Cortex of kidney (tissue), 1 donor: ENCODE measurements at places on chromosomes 16 and 17.

DNA sequence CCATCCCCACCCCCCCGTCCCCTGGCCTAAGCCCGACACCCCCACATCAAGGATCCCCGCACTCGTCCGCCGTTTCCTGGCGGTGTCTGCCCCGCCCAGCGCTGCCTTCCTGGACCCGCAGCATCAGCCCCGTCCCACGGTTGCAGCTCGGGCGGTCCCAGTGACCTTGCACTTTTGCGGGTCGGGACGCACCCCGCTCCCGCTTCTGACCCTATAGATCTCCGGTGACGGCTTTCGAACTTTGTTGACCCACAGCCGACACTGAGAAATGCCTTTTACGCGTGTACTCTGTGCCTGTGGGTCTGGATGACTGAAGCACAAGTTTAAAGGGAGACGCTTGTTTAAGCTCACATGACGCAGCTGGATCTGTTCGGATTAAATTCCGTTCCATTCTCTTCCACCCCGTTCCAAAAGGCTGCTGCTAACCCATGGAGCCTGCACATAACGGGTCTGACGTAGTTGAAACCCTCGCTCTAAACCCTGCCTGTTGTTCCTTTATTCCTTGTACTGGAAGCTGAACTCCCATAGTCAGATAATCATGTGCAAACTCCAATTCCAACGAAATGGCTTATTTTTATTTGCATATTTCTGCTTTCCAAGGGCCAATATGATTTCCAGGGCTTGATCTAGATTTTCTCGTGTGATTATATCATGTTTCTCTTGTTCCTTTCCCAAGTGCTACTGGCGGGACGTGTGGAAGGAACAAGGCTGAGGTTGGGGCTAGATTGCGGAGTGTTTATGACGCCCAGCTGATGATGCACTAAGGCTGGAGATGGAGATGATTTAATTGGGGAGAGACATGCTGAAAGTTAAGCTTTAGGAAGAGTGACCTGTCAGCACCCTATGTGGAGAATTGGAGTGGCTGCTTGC is 834 bp downstream of the FLYWCH1 start:
- DNase-seq, result no peak

- DNase-seq, result no peak
These were observed 231.0 kb downstream of the C16orf78 start for GRCh38 chr16:49604602-49605001.

DNA sequence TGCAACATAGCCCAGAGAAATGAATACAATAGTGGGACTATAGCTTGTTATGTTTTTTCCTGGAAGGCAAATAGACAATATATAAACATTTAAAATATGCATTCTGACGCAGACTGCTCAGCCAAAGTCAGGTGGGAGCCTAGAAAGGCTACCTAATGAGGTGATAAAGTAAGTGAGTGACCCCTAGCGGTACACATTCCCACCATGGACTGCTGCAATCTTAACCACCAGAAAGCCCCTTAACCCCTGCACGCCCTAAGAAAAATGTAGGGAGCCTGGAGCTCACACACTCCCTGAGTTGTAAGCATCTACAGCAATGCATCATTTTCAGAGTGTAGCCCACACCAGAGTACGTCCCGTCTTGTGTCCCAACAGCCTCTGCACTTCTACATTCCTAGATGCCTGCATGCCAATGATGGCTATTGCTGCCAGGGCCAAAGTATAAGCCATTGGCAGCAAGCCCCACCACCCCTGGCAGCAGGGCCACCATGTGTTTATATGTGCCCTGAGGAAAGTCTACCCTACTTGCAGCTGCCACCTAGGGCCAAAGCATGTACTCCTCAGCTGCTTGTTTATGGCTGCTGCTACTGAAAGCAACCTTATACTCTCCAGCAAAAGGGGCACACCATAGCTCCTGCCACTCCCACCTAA is 127.6 kb downstream of the KIF2B start:
- no peak for DNase-seq

- no peak for DNase-seq
These were observed 52.4 kb upstream of the ETV4 start for GRCh38 chr17:43598357-43599045.

- DNase-seq, result no peak
These were observed 75.3 kb downstream of the KSR1 start for GRCh38 chr17:27531469-27531961.

DNA sequence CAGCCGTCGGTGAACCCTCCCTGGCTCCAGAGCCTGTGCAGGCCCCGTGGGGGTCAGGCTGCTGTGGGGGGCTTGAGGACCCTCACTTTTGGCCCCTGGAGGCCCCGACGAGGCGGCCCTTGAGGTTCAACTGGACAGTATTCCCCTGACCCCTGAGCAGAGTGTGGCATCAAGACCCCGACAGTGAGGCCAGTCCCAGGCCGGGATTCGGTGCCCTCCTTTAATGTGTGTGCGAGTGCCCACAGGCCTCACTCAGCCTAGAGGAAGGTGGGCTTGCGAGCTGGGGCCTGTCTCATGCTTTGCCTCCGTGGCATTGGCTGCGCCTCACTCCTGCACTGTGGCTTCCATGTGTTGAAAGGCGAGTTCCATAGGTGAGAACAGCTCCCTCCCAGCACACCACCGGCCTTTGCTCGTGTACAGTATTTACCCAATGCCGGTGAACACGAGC is 94.5 kb downstream of the METRNL start:
- DNase-seq, result no peak

DNA sequence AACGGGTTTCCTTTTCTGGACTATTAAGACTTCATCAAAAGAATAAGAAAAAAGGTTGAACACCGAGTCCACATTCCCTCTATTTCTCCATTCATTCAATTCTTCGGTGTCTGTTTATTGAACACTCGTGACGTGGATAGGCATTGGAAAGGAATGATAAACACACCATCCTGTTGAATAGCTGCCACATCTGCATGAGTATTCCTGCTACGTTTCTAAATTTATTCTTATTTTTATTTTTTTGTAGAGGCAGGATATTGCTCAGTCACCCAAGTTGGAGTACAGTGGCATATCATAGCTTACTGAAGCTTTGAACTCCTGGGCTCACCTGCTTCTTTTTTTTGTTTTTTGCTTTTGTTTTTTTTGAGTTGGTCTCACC is 80.8 kb upstream of the CIBAR2 start:
- no peak for DNase-seq

DNA sequence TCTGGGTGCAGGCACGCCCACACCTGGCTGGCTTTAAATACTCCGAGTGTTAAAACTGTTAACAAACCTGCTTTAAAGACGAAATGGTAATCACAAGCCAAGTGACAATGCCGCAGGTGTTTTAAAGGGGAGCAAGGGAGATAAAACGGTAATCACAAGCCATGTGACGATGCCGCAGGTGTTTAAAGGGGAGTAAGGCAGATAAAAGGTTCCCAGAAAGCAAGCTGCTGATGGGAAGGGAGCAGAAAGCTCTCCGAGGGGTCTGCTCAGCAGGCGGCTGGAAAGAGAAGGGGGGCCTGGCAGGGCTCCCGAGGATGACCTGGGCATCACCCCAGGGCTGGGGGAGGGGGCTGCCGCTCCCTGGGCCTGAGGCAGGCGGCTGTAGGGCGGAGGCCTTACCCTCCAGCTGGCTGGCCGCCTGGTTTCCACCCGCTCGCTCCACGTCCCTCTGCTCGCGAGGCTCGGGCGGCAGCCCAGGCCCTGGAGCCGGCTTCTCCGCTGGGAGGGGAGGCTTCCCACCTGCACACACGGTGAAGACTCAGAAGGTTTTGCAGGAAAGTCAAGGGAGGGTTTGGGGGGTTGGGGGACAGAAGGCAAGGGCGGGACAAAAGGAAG is 12.1 kb downstream of the NDUFAF8 start:
- DNase-seq, result no peak

- no peak for DNase-seq
These were observed 118.1 kb downstream of the GSG1L start for GRCh38 chr16:27945233-27945973.

DNA sequence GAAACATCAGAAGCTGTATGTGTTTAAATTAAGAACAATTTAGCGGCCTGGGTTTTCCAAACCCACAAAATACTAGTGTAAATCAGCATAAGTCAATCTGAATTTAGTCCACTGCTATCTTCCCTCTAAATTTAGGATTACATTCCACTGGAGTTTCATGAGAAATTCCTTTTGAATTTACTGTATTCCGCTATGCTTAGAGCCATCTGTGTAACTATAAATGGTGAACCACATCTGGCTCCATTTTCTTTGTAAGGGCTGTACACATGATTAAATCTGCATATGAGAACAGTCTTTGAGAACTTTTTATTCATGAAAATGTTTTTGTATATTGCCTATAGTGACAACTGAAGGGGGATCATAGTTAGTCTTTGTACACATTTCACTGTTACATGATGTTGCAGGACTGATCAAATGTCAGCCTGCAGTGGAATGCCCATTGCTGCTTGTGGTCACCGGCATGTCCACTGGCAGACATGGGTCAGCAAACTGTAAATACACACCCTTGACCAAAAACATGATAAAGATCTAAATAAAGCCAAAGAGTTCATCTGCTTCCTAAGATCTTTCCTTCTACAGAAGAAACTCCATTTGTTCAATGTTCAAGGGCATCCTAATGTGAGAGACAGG is 36.8 kb downstream of the RPGRIP1L start:
- DNase-seq, result no peak

DNA sequence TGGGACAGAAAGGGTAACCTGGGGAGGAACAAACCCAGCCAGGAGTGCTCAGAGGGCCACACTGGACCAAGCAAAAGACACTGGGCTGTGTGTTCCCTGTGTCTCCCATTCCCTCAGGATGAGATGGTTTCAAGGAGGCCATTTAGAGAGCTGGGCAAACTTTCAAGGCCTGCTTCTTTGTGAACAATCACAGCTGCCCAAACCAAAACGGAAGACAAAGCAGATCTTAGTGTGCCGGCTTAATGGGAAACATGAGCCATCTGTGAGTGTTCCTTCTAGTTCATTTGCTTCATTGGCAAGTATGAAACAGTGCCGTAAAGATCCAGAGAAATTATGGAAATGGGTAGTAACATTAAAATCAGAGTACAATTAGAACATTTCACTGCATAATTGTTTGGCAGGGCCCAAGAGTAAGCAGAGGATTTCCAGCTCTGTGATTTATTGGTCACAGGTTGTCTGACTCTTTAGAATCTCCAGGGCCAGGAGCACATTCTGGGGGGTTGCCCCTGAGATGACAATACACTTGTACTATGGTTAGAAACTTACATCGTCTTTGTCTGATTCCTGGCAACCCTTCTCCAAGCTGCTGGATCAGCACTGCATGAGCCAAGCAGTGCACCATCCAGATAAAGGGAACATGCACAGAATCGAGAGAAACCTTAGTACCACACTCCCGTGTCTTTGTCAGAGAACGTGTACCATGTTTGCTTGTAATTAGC is 412.1 kb downstream of the RBFOX1 start:
- DNase-seq, result no peak

- DNase-seq, result no peak
These were observed 7.4 kb upstream of the COX10 start for GRCh38 chr17:14061666-14062560.

- no peak for DNase-seq
These were observed 18.8 kb downstream of the HS3ST3A1 start for GRCh38 chr17:13582776-13583547.

DNA sequence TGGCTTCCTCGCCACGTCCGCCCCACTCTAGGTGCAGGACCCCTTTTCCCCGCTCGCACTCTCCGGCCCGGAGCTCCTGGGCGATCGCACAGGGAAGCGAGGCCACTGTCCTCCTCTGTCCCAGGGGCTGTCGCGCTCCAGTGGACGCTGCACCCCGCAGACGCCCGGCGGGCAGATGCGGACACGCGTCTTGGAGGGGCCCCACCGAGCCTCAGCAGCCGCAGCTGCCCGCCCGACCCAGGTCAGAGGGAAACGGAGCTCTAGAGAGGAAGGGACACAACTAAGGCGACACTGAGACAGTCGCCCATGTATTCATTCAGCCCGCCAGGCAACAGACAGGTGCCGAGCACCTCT is 726 bp upstream of the SLC13A5 start:
- no peak for DNase-seq

DNA sequence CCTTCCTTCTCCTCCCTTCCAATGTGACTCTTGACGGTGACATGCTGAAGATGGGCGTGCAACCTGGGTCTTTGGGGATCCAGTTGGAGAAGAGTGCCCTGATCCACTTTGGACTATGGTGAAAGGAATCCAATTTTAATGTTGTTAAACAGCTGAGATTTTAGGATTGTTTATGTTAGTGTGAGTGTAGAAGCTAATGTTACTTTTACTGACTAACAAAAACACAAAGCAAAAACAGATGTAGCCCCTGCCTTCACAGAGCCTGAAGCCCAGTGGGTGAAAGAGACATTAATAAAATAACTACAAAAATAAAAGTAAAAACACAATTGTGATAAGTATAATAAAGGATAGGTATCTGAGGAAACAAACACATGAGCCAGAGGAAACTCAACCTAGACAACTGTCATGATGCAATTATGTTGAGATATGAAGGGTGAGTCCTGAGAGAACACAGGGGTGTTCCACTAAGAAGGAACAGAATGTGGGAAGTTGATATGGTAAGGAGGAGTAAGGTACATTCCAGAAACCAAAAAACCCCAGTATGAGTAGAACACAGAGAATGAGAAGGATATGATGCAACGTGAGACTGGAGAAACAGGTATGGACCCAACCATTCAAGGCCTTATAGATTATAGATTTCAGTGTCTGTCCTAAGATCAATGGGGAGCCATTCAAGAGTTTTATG is 115.1 kb upstream of the PMFBP1 start:
- DNase-seq, result no peak

DNA sequence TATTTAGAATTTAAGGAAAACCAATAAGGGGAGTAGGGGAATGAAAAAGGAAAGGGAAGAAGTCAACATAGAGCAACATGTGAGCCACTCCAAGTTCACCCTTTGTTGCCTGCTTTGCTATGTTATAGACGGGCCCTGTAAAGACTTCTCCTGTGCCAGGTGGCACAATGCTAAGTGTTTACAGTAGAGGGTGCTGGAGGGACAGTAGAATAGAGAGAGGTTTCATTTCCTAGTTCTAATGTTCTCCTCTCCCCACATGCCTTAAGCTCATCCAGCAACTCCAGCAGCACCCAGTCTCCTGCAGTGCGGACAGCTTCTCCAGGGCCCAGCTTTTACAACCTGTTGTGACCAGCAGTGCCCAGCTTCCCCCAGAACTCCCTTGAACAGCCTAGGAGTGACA is 468.0 kb downstream of the HS3ST3B1 start:
- no peak for DNase-seq

DNA sequence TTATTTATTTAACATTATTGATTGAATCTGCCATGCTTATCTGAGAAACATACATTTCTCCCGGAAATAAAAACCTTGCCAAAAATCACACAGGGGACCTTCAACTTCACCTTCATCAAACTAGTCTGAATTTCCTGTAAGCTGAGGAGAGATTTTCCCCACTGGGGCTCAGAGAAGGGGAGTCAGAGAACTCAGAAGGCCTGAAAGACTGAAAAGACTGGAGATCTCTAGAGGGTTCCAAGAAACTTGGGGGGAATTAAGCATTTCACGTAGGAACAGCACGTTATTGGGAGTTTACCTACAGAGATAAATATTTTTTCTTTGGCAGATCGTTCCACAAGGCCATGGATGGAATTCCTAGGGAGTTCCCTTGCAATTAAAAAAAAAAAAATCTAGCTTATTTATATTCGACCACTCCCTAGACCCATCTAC is 528 bp upstream of the NOL11 start:
- no peak for DNase-seq

GRCh38 chr17:27760069-27760885 is 40.1 kb downstream of the NOS2 start:
- DNase-seq, result no peak
